ENCODE measurements at places on chromosomes 2 and 18.

- DNase-seq, result no peak
These were observed 97.8 kb downstream of the B3GNT2 start for GRCh38 chr2:62293490-62294271.

- no peak for DNase-seq
These were observed 61.3 kb downstream of the EFEMP1 start for GRCh38 chr2:55862246-55862645.

DNA sequence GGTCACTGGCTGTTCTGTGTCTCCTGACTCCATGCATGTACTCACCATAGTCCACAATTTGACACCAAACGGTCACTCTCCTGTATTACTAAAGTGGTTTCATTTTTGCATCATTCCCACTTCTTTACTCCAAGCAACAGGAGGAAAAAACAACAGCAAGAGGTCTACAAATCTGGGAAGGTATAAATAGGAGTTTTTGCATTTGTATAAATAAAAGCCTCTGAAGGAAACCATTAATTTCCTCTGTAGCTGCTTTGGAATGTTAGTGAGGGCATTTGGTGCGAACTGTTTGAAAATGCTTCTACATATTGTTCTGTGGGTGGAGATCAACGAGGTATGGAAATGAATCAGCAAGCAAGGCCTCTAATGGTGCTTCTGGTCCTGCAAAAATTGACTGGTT is 148.5 kb upstream of the DLX2 start:
- no peak for DNase-seq

DNA sequence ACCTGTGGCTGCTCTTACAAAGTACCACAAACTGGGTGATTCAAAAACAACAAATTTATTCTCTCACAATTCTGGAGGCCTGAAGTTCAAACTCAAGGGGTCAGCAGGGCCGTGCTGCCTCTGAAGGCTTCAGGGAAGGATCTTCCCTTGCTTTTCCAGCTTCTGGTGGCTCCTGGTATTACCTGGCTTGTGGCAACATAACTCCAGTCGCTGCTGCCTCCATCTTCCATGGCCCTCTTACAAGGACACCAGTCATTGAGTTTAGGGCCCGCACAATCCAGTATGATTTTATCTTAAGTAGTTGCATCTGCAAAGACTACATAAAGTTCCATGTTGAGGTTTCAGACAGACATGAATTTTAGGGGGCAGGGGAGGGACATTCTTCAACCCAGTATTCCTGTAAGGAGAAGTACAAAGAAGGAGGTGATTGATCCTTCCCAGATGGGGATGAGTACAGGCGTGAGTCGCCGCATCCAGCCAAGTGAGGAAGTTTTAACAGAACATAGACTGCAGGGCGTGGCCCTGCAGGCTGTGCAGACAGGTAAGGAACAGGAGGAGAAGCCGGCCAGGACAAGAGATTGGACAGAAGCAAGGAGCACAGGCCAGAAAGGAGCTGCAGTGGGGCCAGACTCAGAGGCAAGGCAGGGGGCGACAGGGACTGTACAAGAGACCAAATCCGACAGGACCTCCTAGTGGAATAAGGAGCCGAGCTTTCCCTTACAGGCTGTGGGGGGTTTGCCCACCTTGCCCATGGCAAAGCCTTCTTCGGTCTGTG is 44.4 kb upstream of the BZW1 start:
- DNase-seq, result no peak

DNA sequence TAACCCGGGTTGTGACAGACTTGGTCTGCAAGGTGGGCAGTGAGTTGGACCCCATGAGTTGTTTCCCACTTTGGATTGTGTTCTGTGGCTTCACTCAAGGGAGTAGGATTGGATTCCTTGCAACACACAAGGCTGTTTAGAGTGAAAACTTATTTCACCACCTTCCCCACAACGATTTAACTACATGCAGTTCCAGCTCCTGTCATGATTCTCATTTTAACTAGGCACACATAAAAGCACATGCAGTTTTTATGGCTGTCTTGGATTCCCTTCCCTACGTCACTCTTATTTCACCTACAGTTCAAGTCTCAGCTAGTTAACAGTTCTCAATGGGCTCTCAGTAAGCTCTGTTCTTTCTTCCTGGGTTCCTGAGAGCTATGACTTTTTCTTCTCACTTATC is 15.9 kb downstream of the EFEMP1 start:
- DNase-seq, result no peak

GRCh38 chr2:197033222-197033621 is 106.7 kb upstream of the PGAP1 start:
- no peak for DNase-seq

- DNase-seq, result no peak
These were observed 318.1 kb downstream of the NBAS start for GRCh38 chr2:15242936-15243461.

- DNase-seq, result no peak
These were observed 78.6 kb downstream of the FAM228A start for GRCh38 chr2:24253303-24253919.

DNA sequence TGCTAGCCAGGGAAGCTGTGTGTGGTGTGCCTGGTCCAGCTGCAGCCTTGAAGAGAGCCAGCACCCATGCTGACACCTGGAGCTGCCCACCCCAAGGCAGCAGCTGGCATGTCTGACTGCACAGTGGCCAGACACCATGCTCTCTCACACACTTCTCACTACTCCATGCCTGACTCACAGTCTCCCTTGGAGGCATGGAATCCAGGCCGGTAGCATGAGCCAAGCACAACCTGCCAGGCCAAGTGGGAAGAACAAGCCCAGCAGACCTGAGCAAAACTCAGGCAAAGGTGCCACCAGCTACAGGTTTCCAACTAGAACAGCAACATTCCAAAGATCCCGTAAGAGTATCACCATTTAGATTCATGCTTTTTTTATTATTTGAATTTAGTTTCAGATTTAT is 625.3 kb upstream of the LRRTM4 start:
- DNase-seq, result no peak

- DNase-seq, result no peak
These were observed 28.3 kb downstream of the MYO7B start for GRCh38 chr2:127563458-127564428.

- no peak for DNase-seq
These were observed 22.1 kb upstream of the CCDC150 start for GRCh38 chr2:196617430-196617829.

DNA sequence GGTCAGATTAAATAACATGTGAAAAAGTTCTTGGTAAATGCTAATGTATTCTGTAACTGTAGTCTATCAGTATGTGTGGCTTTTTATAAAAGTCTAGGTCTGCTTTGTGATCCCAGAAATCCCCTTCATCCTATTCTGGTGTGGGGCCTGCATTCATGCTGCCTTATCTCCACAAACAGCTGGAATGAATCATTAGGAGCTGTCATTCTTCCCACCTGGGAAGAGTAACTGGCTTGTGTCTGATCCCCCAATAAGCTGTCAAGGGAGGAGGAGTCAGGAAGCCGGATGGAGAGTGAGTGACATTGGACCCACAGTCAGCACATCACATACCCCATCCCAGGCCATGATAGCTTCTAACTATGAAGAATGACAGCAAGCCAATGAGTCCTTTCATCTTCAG is 81.1 kb upstream of the EPHA4 start:
- DNase-seq, result no peak

GRCh38 chr2:2590841-2591541 is 259.9 kb upstream of the MYT1L start:
- no peak for DNase-seq

DNA sequence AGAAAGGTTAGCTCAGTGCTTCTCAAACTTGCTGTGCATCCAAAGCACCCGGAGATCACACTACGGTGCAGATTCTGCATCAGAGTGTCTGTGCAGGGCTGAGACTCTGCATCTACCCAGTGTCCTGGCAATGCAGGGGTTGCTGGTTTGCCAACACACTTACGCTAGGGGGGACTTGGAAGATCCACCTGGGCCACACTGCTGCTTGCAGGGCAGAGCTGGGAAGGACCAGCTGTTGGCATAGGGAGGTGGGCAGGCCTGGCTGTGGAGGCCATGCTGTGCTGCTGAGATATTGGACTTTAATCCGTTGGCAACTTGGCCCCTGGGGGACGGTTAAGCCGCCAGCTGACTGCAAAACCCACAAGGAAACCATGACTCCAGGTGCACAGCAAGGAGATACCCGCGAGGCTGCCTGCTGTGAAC is 397.6 kb upstream of the HS6ST1 start:
- no peak for DNase-seq

DNA sequence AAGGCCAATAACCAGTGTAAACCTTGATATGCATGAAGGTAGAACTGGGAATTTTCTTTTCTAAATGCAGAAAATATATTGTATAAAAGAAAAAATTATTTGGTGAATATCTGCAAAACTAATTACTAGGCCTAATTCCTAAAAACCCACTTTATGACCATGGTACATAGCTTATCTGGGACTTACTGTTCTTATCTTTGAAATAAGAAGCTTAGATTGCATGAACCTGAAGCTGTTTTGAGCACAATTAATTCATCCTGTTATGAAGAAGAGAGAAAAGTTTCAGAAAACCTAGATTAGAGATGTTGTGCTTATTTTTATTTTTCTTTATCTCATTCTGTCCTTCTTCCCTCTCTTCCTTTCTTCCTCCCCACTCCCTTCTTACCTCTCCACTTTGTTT is 235.0 kb downstream of the GULP1 start:
- DNase-seq, result no peak

- no peak for DNase-seq
These were observed 33.6 kb upstream of the AP1S3 start for GRCh38 chr2:223870840-223871611.

DNA sequence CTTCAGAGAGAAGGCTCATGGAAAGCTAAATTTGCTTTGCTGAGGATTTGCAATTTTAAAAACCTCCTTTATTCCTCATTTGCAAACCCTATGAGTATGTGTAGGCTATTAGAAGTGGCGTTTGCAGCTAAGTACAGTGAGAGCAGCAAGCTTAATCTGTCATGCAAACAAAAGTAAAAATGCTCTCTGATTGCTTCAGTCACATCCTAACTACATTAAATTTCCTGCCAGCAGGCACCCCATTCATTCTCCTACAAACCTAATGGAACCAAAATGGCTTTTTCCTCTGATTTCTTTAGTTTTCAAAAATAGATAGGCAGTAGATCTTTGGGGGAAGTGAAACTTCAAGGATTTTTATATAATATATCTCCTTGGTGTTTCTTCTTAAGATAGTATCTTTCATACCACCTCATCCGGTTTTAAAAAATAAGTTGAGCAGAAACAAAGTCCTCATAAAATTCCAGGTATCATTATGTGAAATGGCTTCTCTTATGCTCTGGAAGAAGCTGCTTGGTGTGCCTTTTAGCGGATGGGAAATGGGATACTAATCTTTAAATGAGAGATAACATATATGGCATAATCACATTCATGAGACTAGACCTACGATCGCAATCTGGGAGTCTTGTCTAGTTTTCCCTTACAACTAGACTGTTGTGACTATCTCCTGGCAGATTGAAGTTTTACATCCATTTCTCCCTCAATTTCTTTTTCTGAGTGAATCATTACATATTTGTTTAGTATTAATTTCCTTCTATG is 49.1 kb downstream of the CLIP4 start:
- no peak for DNase-seq

DNA sequence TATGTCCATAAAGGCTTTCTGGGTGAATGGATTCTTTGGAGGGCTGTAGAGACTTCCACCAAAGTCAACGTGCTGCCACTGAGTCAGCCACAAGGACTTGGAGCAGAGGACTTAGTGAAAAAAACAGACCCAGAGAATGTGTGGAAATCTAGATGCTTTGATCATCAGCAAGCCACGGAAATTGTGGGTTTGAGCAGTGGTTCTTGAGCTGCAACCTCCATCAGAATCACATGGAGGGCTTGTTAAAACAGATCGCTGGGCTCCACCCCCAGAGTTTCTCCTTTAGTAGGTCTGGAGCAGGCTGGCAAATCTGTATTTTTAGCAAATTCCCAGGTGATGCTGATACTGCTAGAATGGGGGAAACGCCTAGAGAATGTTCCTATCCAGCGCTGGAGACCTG is 95.3 kb downstream of the RBM43 start:
- no peak for DNase-seq

DNA sequence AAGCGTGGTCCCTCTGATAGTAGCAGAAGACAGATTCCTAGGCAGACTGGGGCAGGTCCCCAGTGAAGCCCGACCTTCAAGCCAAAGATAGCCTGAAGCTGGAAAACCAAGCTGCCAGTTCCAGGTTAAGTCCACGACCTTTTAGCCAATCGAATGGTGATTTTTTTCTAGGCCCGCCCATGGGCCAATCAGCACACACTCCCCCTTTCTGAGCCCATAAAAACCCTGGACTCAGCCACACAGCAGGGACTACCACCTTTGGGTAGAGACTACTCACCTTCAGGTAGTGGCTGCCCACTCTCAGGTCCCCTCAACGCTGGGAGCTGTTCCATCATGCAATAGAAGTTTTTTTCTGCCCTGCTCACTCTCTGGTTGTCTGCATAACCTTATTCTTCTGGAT is 14.5 kb upstream of the ADI1 start:
- DNase-seq, result no peak

DNA sequence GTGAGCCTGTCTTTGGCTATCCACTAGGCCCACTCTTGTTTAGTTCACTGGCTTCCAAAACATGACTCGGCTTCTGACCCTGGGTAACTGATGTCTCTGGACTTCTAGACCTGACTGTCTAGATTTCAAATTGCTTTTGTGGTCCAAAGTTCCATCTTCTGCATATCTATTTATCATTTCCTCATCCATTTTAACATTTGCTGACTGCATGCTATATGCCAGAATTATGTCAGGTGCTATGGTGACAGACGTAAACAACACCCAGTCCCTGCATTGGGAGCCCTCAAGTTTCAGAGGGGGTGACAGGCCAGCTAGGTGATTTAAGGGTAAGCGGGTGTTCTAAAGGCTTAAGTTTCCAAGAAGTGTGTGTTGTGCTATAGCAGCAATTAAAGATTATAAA is 140.9 kb downstream of the PIEZO2 start:
- DNase-seq, result no peak

GRCh38 chr18:3713166-3713565 is 263.2 kb downstream of the TGIF1 start:
- DNase-seq, result no peak

DNA sequence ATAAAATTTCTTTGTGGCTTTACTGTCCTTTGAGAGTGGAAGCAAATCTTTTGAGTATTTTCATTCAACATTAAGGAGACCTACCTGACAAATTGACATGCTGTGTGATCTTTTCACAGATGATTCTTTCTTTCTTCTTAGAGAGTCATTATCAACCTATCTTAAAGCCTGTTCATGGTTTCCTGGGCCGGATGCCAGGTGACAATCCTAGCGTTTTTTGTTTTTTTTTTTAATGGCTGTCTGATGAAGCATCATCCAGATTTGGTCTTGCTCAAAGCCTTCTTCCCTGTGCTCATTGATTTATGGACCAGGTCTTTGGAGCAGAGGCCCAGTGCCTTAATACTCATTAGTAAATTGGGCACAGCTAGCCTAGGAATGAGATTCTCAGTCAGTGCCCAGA is 9.8 kb upstream of the MGAT5 start:
- no peak for DNase-seq

- DNase-seq, result no peak
These were observed 8.4 kb downstream of the BARD1 start for GRCh38 chr2:214801068-214801467.

DNA sequence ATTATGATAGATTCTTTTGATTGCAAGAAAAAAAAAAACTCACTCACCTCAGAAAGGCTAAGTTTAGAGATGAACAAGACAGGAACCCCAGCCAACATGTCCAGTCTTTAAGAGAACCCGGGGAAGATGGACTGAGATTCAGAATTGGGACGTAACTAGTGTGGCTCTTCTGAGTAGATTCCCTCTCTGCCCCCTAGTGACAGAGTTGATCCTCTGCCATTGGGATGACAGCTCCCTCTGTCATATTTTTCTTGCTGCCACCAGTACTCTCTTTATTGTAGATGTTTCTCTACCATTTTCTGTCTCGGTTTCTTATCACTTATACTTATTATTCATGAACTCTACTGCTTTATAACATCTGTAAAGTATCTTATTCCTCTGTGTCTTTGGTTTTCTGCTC is 77.7 kb downstream of the GULP1 start:
- peak; percentile 53 for DNase-seq
